ENCODE measurements at places on chromosomes 5 and 9.

- no peak for DNase-seq
Measured at GRCh38 chr9:99414321-99414720, 192.2 kb downstream of the SEC61B start.

DNA sequence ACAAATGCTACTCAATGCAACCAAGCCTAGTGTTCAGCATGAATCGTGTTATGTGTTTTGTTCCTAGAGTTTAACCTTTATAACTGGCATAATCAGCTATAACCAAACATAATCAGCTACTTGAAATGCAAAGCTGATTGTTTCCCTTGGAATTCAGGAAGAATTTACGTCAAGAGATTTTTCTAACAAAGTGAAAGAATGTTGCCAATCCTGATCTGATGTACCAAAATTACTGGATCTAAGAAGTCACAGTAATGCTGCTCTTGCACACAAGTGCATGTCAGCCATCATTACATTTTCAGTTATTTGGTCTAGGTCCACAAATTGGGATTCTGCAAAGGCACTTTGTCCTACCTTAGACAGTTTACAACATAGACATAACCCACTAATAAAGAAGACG, 662.3 kb upstream of the SEMA6A start:
- DNase-seq = no peak

DNA sequence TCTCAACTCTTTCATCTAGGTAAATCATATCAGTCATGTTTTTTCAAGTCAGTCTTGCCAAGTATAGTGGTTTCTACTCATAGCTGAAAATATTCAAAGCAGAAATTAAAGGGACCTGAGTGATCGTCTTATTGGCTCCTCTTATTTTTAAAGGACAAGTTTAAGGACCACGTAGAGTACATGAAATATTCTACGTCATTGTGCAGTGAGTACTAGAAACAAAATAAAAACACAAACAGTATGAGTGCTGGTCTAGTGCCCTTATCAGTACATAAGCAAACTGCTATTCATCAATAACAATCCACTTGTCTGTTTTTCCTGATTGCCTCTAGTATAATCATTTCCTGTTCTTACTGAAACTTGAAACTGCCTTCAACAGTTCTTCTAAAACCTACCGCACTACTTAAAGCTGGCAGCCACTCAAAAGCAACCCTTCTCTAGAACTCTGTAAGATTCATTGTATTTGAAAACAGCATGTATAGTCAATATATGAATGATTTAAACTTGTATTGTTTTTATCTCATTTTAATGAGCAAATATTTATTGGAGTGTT, 853.7 kb downstream of the TAF11L14 start:
- DNase-seq = no peak

GRCh38 chr9:127368852-127369402, 28.0 kb upstream of the SLC2A8 start:
- no peak for DNase-seq

DNA sequence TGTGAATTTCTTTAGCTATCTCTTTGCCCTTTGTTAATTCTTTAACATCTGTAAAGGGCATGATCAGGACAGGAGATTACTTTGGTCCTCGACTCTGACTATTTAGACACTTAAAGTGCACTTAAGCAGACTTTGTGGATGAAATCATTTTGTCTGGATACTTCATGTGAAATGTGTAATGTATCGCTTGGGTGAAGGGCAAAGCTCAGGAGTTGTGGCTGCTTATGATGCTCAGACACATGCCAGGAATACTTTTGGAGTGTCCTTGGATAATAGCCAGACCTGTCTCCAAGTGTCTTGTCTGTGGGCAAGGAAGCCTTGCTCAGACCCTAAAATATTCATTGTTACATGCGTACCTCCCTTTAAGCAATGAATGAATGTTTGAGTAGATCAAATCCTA, 87.8 kb downstream of the RAI14 start:
- no peak for DNase-seq

GRCh38 chr9:16825331-16825725, 45.1 kb downstream of the BNC2 start:
- DNase-seq = no peak

GRCh38 chr5:34978681-34979080, 49.3 kb downstream of the DNAJC21 start:
- no peak for DNase-seq

DNA sequence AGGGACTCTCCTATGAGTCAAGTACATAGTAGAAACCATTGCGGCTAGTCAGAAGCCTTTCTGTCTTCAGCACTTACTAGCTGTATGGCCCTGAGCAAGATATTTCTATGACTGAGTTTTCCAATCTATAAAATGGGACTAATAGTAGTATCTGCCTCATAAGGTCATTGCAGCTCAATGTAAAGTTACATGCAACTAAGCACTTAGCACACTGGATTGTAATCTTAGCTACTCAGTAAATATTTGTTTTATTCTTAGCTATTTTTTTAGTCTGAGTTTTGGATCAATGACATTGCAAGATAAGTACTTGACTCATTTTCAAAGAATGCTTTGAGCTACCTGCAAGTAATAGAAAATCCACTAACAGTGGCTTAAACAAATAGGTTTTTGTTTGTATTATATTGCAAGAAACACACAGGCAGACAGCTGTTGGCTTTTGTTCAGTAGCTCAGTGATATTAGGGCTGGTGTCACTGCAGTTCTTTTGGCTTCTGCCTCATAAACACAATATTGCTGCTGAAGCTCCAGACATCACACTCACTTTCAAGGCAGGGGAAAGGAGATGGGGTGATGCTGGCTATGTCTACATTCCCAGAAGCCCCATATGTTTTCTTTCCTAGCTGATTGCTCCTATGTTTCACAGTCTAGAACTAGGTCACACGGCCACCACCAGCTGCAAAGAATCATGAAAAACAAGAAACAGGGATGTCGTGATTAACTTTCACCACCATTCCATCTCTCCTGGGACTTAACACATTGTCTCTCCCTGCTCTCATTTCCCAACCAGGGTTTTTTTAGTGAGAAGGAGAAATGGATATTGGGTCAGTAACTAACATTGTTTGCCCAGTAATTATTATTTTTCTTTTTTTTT, 26.9 kb upstream of the FAT2 start:
- DNase-seq = no peak

DNA sequence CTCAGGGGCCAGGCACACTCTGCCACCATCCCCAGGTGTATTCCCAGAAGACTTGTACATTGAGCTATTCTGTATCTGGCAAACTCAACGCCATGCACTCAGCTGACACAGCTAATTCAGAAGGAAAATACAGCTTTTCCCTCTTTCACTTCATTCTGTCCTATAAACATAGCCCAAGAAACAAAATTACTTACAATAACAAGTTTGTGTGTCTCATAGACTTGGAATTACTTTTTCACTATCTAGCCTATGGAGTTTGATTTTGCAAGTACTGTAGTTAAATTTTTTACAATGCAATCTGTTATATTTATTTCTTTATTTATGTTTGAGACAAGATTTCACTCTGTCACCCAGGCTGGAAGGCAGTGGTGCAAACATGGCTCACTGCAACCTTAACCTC, 125.1 kb upstream of the KLF9 start:
- no peak for DNase-seq

GRCh38 chr5:140345919-140346347, 470 bp downstream of the HBEGF start:
- peak; percentile 85 for DNase-seq

Measured in Right ventricle myocardium superior (tissue), 1 donor.